Suprapubic skin (tissue), 4 donors: ENCODE measurements at places on chromosomes 7 and 10.

DNA sequence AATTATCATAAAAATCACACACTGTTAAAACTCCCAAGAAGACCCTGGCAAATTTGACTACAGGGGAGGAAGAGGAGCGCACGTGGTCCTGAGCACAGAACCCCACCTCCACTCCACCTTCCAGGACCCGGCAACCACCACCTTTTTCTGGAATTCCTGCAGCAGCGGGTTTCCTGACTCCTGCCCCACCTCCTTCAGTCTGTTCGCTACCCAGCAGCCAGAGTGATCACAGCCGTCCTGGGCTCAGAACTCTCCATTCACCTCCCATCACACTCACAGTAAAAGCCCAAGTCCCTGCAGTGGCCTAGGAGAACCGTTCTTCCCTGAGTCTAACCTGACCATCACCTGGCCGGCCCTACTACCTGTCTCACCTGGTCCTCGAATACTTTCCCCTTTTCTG lies 107.4 kb upstream of the FAM204A start:
- DNase-seq, result no peak

DNA sequence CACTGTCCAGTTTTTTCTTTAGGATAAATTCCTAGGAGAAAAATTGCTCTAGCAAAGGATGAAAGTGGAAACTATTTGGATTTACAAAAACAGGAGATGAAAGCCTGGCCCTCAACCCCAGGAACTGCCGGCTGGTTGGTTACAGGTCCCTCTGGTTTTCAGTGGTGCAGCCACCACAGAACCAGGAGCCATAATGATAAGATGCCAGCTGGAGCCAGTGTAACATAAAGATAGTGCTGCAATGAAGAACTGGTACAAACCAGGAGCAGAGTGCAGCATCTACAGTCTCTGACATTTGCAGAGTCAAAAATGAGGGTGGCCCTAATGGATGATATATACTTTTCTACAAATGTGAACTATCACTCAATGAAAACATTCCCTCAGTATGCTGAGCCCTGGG lies 20.4 kb upstream of the NUP42 start:
- no peak for DNase-seq

DNA sequence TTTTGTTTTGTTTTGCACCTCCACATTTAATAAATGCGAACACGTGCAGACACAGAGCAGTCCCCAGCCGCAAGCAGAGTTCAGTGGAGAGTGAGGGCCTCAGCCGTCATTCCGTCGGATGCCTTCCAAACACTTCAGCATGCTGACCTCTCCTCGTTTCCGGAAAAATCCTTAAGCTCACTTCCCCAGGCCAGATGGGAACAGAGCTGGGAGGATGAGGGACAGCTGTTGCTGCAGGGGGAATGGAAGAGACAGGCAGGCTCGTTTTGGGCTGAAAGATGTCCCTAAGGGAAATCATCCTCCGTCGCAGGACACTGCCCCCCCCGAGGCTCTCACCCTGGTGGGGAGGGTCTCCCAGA lies 17.2 kb upstream of the FGFR2 start:
- no peak for DNase-seq

DNA sequence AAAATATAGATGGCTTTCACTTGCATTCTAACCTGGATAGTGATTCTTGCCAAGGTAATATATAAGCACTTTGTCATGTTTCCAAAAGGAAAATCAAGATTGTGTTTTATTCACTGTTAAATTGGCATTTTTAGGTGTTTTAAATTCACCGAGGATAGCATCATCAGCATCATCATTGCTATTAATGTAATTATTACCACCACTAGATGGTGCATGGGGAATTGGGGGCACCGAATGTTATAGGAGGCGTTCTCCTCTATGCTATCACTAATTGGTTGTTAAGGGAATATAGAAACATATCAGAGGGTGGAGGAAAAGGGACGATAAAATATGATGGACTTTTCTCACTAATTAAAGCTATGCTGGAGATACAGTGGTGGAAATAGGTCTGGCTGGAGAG lies 95.5 kb downstream of the CELF2 start:
- no peak for DNase-seq

DNA sequence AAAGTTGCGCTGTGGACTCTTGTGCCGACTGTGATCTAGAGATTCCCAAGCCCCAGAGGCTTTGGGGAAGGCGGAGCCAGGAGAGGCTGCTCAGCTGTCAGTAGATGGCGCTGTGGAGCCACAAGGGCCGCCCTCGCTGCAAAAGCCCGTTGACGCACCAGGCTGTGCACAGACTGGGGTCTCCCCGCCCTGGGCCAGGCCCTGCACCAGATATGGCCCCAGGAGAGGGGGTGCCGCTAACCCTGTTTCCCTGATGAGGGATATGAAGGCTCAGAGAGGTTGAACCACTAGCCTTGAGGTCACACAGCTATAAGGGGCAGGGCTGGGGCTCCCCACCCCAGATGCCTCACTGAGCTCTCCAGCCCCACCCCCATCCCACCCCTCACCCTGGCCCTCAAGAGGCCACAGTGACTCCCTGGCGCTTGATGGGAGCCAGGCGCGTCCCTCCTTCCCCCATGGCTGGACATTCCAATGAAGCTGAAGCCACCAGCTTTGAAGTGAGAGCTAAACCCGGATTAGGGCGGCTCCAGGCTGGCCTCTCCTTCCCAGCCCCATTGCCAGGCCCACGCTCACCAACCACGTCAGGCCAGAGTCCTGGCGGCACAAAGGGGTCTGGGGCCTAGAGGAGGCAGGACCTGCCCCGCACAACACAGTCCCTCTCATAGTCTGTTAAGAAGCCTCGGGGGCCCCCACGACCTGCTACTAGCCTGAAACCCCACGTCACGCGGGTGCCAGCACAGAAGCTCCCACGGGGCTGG lies 26.4 kb downstream of the MYL10 start:
- no peak for DNase-seq

DNA sequence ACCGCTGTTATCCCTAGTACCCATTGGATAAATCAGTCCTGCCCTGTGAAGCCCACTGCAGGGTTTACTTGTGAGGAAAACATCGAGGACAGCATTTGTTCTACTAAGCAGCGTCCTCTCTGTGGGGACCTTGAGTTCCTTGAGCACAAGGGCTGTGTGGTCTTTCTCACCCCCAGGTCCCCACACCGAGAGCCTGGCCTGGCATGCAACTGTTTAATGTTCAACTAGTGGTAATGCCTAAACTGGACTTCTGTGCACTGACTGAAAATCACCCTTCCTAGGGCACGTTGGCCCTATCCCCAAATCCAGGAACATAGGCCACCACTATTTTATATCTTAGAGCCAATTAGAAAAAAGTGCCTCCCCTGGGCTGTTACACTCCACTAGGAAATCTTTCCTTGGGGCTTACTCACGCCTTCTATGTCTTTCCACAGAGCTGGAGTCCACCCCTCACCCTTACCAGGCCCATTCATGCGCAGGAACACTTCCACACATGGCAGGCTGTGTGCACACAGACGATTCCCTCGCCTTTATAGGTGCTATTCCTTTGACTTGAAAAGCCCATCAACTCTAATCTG lies 1.7 kb upstream of the TMEM213 start:
- no peak for DNase-seq

DNA sequence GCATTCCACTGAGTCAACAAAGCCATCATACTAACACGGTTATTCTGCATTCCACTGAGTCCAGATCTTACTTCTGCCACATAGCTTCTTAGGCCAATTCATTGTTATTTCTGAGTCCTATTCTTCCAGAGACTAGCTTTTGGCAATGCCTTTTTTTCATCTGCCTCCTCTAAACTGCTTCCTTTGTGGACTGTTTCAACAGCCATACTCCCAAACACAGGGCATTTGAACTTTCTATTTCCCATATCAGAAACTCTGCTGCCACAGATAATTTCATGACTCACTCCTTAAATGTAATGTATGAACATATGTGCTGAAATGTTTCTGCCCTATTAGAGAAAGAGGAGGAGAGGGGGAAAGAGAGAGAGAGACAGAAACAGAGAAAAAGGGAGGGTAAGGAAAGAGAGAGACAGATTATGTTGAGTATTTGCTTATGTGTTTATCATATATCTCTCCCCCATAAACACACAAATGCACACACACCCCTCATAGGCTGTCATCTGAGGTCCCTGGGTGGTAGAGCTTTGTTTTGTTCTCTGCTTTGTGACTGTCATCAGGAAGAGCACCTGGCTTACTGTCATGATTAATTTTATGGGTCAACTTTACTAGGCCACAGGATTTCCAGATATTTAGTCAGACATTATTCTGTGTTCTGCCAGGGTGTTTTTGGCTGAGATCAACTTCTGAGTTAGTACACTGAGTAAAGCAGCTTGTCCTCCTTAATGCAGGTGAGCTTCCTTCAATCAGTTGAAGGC lies 308.0 kb upstream of the KCND2 start:
- no peak for DNase-seq

GRCh38 chr7:50656141-50656895 lies 91.1 kb upstream of the DDC start:
- no peak for DNase-seq

- no peak for DNase-seq
These were observed 50.9 kb downstream of the KLF6 start for GRCh38 chr10:3734111-3734510.

- DNase-seq, result no peak
These were observed 41.4 kb downstream of the VAX1 start for GRCh38 chr10:117096599-117097201.

DNA sequence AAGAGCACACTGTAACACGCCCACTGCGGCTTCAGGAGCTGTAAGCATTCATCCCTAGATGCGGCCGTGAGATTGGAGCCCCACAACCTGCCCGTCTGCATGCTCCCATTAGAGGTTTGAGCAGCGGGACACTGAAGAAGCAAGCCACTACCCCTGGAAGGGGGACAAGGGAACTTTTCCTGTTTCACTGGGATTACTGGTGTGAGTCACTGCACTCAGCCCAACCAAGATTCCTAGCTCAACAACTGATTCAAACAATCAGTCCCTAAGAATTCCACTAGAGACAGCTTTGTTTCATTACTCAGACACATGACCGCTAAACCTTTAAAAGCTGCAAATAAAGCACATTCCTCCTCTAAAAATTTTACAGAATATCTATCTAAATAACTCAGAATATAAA lies 69.8 kb downstream of the ORC5 start:
- no peak for DNase-seq
